ENCODE measurements at places on chromosomes 16 and 17.

DNA sequence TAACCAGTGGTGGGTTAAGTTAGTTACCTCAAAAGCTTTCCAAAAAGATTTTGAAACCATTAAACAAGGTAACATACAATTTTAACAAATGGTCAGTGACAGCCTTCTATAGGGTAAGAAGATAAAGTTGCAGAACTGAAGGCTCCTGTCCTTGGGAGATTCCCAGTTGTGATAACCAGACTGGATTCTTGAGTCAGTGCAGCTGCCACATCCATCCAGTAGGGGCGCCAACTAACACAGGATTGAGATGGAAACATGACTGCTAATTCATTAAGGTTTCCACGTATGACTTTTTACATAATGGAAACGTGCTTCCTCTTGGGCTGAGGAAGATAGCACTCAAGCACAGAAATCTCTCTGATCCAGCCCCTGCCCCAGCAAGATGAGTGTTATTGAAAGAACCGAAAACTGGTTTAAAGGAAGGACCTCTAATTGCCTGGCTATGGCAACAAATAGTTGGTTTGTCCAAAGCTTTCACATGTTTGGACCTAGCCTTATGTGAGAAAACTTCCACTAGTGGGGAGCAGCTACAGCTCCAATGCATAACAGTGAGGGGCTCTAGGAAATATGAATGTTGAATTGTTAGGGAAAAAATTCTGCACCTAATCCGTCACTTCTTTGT lies 269.8 kb upstream of the MYOCD start:
- no peak for DNase-seq

- no peak for DNase-seq
These were observed 889 bp upstream of the ZNF423 start for GRCh38 chr16:49856672-49857330.

- no peak for DNase-seq
These were observed 951 bp upstream of the GPRC5C start for GRCh38 chr17:74430706-74431567.

GRCh38 chr16:64712026-64712425 lies 409.8 kb downstream of the CDH11 start:
- no peak for DNase-seq

GRCh38 chr16:75452464-75453190 lies 11.9 kb downstream of the TMEM170A start:
- DNase-seq: no peak

DNA sequence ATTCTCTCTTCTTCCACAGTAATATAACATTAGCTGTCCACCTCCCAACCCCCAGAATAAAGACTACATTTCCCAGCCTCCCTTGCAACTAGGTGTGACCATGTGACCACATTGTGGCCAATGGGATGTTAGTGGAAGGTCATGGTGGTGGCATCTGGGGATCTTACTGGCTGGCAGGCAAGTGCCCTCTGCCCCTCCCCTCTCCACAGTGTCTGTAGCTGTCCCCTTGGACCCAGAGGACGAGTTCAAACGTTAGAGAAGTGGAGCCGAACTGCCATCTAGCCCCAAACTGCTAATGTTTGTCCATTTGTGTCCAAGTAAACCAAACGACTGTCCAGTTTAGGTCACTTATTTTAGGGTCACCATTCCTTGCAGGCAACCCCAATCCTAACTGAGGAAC lies 26.6 kb upstream of the KCNG4 start:
- no peak for DNase-seq

GRCh38 chr17:76791053-76791980 lies 53.4 kb downstream of the MFSD11 start:
- no peak for DNase-seq

DNA sequence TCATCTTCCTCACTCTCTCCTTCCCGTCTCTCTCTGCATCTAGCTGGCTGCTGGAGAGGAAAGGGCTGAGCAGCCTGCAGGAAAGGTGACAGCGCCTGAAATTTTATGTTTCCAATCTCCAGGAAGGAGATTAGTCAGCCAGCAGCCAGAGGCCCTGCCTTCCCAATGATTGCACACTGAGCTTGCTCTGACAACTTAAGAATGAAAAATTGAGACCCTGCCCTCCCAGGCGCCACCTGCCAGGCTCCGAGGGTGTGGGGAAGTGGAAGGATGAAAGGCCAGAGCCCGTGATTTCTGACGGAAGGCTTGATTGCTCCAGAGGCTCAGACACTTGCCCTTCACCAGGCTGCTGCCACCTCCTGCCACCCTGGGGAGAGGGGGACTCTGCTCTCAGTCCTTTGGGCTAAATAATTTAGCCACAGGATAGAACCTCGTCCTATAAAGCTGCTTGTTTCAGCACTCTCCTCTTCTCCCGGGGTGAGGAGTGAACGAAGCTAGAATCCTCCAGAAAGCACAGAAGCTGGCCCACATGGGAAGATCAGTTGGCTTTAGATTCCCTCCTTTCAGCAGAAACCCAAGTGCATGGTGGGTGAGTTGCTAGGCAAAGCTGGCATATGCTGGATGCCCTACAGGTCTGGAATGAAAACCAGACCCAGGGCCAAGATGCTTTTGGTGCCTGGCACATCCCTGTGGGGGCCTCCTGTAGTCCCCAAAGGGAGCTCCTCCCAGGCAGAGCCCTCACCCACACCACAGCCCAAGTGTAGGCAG lies 33.5 kb downstream of the GRIN2C start:
- DNase-seq: no peak
